ENCODE measurements at places on chromosomes 13 and 19.
A peak's percentile ranks its signal among the peaks of the same experiment; 100 is the strongest.

DNA sequence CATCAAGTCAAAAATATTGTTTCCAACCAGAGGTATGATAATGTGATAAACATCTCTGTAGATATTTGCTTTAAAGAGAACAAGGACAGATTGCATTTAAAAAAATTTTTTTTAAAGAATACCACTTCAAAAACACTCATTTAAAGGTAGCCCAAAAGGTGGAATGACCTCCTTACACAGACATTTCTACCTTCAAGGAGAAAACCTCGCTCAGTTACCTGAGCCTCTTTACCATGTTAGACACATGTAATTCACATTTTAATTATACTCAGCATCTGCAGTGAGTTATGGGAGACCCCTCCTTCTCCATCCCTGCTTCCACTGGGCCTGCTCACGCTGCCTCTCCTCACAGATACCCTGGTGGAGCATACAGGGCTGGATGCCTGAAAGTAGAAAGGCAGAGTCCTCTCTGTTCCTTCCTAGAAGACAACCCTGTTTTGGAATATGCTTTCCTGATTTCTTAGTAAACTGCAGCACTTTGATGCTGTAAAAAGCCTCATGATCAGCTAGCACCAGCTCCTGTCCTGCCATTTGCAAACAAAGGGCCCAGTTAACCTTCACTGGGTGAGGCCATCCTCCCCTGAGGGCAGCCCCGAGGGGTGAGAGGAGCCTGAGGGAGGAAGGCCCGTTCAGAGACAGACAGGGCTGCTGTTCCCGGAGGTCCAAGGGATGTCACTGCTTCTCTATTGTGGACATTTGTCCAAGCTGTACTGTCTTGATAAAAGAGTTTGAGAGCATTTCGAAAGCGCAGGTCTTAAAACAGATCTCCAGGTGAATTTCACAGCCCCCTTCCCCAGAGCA is 117.8 kb downstream of the IRS2 start:
- DNase-seq: no peak

GRCh38 chr19:10888421-10888866 is 17.1 kb downstream of the CARM1 start:
- no peak for DNase-seq

DNA sequence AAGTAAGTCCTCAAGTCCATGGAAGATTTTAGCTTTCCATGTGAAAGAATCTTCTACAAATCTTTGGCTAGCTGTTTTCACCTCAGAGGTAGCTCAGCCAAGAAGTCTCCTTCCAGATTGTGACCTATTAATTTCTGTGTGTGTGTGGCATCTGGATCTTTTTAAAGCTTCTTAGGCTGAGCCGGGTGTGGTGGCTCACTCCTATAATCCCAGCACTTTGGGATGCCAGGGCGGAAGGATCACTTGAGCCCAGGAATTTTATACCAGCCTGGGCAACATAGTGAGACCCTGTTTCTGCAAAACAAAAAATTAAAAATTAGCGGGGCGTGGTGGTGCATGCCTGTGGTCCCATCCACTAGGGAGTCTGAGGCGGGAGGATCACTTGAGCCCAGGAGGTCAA is 13.4 kb upstream of the SLC44A2 start:
- no peak for DNase-seq

DNA sequence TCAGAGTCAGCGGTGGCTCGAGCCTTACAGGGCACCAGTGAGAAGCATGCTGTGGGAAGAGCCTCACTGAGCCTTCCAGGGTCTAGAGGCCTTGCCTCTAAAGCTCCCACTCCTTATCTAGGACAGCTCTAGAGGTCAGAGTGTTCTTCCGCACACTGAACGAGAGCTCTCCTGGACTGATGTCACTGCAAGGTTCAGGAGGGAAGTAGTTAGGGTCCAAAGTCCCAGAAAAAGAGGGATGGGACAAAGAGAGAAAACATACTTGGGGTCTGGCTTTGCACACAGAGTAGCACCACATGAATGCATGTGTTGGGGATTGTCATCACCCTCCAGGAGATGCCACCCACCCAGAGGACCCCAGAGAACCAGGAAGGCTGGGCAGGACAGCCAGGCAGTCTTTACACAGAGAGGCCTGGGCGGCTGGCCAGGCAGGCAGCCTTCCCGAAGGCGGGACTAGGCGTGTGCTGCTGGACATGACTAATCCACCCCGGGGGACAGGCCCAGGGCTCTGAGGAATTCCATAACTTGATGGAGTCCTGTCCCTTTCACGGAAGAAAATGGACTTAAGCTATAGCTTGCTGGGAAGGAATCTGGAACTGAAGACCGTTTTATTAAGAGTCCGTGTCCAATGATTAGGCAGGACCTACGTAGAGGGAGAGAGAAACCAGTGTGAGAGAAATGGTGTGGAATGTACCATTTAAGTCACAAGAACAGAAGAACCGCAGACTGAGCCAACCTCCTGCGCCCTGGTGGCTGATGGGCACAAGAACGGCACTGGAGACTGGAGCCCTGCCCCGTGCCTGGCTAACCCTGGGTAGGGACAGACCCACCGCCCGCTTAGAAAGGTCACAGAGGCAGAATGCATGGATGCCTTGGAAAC is 16.6 kb upstream of the EPHX3 start:
- peak; percentile 90 for DNase-seq

DNA sequence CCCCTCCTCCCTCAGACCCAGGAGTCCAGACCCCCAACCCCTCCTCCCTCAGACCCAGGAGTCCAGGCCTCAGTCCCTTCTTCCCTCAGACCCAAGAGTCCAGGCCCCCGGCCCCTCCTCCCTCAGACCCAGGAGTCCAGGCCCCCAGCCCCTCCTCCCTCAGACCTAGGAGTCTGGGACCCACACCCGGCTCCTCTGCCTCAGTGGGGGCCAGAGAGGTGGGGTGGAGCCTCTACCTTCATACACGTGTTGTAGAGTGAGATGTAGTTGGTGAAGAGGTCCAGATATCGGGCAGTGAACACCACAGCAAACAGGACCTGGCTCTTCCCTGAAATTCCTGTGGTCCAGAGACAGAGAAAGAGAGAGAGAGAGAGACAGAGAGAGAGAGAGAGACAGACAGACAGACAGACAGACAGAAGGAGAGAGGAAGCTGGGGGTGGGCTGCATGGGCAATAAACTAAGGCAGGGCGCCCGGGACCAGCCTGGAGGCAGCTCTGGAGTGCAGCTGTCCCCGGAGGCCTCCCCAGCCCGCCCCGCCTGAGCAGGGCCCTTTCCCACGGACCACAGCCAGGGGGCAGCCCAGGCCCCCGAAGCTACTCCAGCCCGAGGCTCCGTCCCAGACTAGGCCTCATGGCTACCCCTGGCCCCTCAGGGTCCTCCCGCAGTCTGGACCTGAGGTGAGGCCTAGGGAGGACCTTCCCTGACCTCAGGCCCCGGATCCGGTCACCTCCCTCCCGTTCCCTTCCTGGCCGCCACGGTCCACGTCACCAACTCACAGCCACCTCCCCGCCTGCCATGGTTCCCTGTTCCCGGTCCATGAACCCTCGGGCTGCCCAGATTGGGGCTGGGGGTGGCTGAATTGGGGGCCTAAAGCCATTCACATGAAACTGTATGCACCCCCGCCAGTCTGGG is 907 bp downstream of the KDELR1 start:
- DNase-seq: peak; percentile 46

DNA sequence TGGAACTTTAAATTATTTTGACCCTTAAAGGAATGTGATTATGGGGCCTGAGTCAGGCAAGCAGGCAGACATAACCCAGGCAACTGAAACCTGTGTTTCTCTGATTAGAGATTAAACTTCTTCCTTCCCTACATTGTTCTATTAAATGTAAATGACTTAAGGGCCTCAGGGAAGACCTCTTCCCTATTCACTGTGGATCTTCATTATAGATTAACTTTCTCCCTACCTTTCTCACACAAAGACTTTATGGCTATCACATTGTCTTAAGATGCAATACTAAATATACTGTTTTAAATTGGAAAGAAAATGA is 8.8 kb upstream of the METTL21C start:
- DNase-seq: no peak

- DNase-seq: peak; percentile 70
Observed at GRCh38 chr13:114119196-114119595, 13.2 kb downstream of the RASA3 start.

- DNase-seq: peak; percentile 37
Observed at GRCh38 chr19:16969135-16969534, 57.5 kb downstream of the CPAMD8 start.

DNA sequence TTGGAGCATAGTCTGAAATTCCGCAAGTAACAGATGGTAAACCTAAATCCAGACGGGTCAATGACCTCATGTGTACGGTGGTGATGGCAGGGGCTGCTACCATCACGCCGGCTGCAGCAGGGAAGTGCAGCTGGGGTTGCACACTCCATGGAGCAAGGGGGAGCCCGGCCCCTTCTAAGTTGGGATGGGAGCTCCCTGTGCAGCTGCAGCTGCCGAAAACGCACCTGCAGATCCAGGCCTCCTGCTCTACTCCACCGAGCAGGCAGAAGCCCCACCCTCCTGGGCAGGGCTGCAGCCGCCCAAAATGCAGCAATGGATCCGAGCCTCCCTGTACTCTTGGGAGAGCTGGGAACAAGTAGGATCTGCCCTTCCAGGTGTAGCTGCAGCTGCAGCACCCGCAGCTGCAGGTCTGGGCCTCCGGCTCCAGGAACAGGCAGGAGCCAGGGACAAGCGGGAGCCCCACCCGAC is 25.5 kb downstream of the KBTBD6 start:
- no peak for DNase-seq

GRCh38 chr19:4639531-4640246 is 373 bp downstream of the TNFAIP8L1 start:
- no peak for DNase-seq

GRCh38 chr19:49730166-49730565 is 32.9 kb downstream of the TSKS start:
- no peak for DNase-seq

DNA sequence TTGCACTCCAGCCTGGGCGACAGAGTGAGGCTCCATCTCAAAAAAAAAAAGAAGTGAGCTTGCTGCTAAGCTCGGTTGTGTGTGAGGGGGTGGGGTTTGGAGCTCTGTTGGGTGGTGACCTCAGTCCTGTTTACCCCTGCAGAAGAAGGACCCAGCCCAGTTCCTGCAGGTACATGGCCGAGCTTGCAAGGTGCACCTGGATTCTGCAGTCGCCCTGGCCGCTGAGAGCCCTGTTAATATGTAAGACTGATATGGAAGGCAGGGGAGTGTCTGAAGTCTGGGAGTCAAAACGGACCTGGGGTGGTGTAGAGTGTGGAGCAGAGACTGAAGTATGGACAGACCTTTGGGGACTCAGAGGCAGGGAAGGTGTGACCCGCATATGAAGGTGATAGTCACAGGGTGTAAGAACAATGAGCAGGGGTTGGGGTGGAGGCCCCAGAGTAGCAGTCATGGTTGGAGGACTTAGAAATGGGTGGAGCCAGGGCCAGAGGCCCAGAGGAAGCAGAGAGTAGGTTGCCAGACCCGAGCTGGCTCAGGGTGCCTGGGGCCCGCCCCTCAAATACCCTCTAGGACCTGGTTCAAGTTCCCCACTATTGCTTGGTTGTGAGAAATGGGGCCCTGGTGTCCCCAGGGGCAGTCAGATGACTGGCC is 13.2 kb downstream of the CLASRP start:
- no peak for DNase-seq

DNA sequence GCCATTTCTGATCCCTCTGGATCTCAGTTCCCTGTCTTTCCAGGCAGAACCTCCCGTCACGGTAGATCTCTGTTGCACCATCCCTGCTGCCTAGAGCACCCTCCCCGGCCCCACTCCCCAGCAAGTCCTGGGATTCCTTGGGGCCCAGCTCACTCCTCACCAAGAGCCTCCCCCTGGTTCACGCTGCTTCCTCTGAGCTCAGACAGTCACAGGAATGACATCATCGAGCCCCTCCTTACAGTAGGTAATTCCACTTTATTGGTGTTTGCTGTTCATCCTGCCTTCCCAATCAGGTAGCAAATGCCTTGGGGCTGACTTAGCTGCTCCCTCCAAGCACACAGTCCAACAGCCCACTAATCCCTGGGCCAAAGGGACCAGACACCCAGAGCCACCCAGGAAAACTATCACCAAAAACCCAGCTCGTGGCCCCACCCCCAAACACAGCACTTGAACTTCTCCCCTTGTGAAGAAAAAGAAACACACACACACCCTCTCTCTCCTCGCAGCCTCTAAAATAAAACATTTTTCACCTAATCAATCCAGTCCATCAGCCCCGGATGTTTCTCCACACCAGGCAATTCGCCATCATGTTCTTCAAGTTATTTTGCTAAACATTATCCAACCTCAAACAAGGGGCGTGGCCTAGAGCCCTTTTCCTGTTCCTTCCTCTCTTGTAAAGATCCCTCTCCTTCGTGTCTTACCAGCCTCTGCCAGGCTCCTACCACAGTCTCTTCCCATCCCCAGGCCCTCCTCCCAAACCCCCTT is 2.5 kb downstream of the NAPA start:
- DNase-seq: no peak

DNA sequence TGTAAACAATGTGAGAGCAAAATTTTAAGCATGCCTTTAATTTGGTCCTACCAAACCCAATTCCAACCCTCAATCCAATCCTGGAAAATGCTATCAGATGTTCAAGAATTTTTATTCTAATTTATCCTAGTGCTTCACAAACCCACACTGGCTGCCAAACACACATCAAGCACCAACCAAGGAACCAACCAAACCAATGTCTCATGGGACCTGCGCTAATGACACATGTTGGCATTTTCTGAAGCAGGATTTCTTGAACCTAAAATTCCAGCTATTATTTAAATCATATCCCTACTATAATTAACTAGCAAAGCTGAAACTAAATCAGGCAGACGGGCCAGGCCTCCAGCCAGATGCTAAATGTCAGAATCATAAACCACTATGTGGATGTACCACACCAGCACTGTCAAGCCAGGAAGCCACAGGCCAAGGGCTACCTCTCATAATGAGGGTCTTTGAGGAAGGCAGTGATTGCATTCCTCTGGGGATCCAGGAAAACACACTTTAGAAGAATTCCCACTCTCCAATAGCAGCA is 5.8 kb downstream of the LATS2 start:
- DNase-seq: no peak

DNA sequence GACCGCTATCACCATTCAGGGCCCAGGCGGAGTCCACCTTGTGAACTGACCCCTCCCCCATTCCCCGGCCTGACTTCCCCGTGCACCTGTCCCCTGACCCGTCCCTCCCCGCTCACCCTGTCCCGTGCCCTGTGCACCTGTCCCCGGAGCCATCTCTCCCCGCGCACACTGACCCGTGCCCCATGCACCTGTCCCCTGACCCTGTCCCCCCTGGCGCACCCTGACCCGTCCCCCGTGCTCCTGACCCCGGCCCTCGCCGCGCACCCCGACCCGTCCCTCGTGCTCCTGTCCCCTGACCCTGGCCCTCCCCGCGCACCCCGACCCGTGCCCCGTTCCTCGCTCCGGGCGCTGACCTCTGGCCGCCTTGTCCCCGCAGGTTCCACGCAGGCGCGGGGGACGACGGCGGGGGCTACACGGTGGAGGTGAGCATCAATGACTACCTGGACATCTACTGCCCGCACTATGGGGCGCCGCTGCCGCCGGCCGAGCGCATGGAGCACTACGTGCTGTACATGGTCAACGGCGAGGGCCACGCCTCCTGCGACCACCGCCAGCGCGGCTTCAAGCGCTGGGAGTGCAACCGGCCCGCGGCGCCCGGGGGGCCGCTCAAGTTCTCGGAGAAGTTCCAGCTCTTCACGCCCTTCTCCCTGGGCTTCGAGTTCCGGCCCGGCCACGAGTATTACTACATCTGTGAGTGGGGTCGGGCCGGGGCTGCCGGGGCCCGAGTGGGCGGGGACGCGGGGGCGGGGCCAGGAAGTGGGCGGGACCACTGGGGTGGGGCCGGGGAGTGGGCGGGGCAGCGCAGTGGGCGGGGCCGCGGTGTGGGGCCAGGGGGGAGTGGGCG is 9.7 kb downstream of the EFNA2 start:
- peak; percentile 81 for DNase-seq
